Activated CD4-positive, CD25-positive, alpha-beta regulatory T cell treated with anti-CD3 and anti-CD28 coated beads, Interleukin-2, amount 50 U/mL, for 24 hours (primary cell): ENCODE measurements at places on chromosomes 5 and 9.

DNA sequence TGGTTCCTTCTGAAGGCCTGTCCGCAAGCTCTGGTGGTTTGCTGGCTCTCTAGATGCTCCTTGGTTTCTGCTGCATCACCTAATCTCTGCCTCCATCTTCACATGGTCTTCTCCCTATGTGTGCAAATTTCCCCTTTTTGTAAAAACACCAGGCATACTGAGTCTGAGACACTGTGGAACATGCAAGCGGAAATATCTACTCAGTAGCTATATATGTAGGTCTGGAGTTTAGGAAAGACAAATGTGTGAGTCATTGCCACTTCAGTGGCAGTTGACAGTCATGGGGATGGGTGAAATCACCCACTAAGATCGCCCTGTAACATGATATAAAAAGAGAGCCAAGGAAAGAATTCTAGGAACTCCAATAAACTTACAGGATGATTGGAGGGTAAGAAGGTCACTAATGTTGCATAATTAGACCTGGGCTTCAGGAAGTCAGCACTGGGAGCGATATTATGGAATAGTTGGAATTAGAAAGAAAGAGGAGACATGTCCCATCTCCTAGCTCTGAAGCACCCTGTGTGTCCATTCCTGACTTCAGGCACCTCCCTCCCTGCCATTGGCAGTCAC, 22.7 kb upstream of the UBLCP1 start:
- ATAC-seq = peak; percentile 70

- no peak for ATAC-seq
These were observed 487.2 kb upstream of the ST8SIA4 start for GRCh38 chr5:101390151-101390908.

GRCh38 chr5:151721087-151721646, 34.5 kb upstream of the SPARC start:
- ATAC-seq = peak; percentile 77

GRCh38 chr9:99977033-99977792, 70.8 kb downstream of the STX17 start:
- ATAC-seq = no peak

- ATAC-seq = peak; percentile 44
These were observed 42.8 kb downstream of the FAM78A start for GRCh38 chr9:131233556-131233955.

- ATAC-seq = no peak
These were observed 21.5 kb downstream of the TENT4A start for GRCh38 chr5:6734781-6735180.

- ATAC-seq = no peak
These were observed 24.0 kb upstream of the ADAM19 start for GRCh38 chr5:157599565-157599964.
